Activated CD4-positive, alpha-beta memory T cell treated with anti-CD3 and anti-CD28 coated beads, Interleukin-2, amount 10 ng/mL, durations not matched to agents 7 days and 5 days (primary cell): ENCODE measurements at places on chromosomes 4 and X. TPM values are rescaled to one million over a fixed set of nuclear protein-coding genes. Genes with fewer than 3 reads are reported as not detected.

JCHAIN gene
- total RNA-seq = 0.35 TPM

RPS6KA6 gene
- 0.05 TPM for total RNA-seq

SRPX2 gene
- total RNA-seq = not detected

SSX2B gene
- not detected for total RNA-seq

DCAF8L2 gene
- not detected for total RNA-seq

TEX13D gene
- not detected for total RNA-seq

MAGEA2B gene
- not detected for total RNA-seq

FGB gene
- total RNA-seq = not detected

EGFL6 gene
- 3.3 TPM for total RNA-seq

FUNDC1 gene
- total RNA-seq = 9.5 TPM

CLNK gene
- total RNA-seq = 0.10 TPM

SYAP1 gene
- total RNA-seq = 19.2 TPM

QRFPR gene
- total RNA-seq = not detected

CXCL13 gene
- total RNA-seq = not detected

PLK4 gene
- 45.7 TPM for total RNA-seq

MAGEB10 gene
- total RNA-seq = not detected

HDAC8 gene
- 23.8 TPM for total RNA-seq

PHEX gene
- total RNA-seq = 0.10 TPM

PUDP gene
- 16.4 TPM for total RNA-seq

SOWAHB gene
- total RNA-seq = not detected

ODAPH gene
- 3.5 TPM for total RNA-seq

NAT8L gene
- total RNA-seq = 0.10 TPM

TMPRSS11E gene
- total RNA-seq = not detected

DIPK2B gene
- not detected for total RNA-seq

LONRF3 gene
- 0.50 TPM for total RNA-seq

SPATA4 gene
- total RNA-seq = not detected

GNRHR gene
- not detected for total RNA-seq

VCX3A gene
- not detected for total RNA-seq

ADRA2C gene
- not detected for total RNA-seq

ARSD gene
- 3.9 TPM for total RNA-seq

NAA11 gene
- not detected for total RNA-seq

PAGE4 gene
- total RNA-seq = not detected

APBB2 gene
- 0.75 TPM for total RNA-seq

PGAM4 gene
- total RNA-seq = not detected

REPS2 gene
- total RNA-seq = 0.10 TPM

MAGEA6 gene
- total RNA-seq = not detected

CENPVL1 gene
- total RNA-seq = not detected

GYG2 gene
- total RNA-seq = not detected

FNIP2 gene
- total RNA-seq = 17.3 TPM

CHRDL1 gene
- not detected for total RNA-seq
